ENCODE measurements at places on chromosomes 2 and 18. TPM values are rescaled to one million over a fixed set of nuclear protein-coding genes. Genes with fewer than 3 reads are reported as not detected.

EDAR gene
- total RNA-seq, result 0.02 TPM

TDRD15 gene
- total RNA-seq, result not detected

CAPN14 gene
- not detected for total RNA-seq

ATP6V1B1 gene
- 0.32 TPM for total RNA-seq

DRC1 gene
- not detected for total RNA-seq

CRYGD gene
- not detected for total RNA-seq

CRYGB gene
- total RNA-seq, result not detected

AMMECR1L gene
- 14.3 TPM for total RNA-seq

TANC1 gene
- total RNA-seq, result 9.1 TPM

EVA1A gene
- 18.2 TPM for total RNA-seq

STPG4 gene
- total RNA-seq, result 0.10 TPM

KCNJ13 gene
- total RNA-seq, result not detected

ANAPC1 gene
- total RNA-seq, result 18.9 TPM

IL1F10 gene
- total RNA-seq, result not detected

ATOH8 gene
- total RNA-seq, result 7.1 TPM

C2orf78 gene
- not detected for total RNA-seq

TFCP2L1 gene
- 0.95 TPM for total RNA-seq

SP140 gene
- total RNA-seq, result not detected

All from A549 treated with RU486 at 1 μM for 4 hours (cell line).